Stimulated activated CD8-positive, alpha-beta memory T cell treated with anti-CD3 and anti-CD28 coated beads, Interleukin-15, amount 100 ng/mL, for 1 hour (primary cell): ENCODE measurements at places on chromosomes 6 and 20.

DNA sequence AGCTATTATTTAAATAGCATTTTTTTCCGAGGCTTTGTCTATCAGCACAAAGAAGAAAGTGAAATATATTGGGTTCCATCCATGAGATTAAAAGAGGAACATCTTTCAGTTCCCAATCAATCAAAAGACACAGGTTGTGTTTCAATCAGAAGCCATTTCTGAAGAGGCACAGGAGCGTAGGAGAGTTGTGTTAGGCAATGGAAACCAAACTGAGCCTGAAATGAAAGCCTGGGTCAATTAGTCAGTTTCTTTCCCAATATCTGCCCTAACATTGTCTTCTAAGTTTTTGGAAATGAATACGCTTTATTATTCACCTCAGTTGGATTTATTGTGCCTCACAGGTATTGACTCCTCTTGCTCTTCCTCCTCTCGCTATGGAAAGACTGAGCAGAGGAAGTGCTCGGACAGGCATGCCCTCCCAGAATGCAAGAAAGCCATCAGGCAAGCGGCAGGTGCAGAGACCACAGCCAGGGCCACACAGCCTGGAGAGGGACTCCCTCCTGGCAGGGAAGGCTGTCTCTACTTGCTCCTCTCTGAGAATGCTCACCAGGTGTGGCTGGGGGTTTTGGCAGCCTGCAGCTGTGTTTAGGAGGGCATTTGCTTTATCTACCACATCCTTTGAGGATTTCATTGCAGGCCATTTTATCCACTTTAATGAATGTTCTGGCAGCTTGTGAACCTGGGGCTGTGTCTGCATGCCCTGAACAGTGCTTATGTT lies 100.8 kb upstream of the NEDD9 start:
- DNase-seq: no peak

DNA sequence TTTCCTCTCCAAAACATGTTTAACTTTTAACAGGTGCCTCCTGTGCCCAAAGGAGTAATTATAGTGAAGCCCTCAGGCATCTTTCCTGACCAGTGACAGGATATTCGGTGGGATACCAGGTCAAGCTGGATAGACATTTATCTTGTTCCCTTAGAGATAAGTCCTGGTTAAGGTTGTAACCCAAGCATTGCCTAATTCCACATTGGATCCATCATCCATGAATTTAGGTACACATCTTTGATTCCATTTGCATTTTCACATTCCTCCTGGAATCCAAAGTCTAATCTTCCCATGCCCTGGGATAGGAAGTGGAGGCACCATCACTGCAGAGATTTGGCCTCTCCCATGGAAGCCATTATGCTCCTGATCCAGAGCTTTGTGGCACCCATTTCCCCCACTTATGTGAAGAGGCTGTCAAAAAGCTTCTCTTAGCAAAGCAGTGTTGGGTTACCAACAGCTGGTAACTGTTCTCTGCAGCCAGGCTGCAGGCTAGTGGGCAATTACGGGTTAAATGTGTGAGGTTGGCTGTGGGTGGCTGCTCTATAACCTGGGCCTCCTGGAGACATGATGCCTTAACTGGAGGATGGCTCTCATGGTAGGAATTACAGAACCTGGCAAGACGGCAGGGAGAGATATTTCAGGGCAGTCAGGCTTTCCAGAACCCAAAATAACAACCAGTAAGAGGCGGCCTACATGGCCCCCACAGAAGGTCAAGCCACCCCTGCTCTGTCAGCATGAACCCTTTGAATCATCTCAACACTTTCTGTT lies 96.9 kb upstream of the VGLL2 start:
- DNase-seq: no peak

- no peak for DNase-seq
Measured at GRCh38 chr6:74467533-74468215, 738.2 kb downstream of the COL12A1 start.

DNA sequence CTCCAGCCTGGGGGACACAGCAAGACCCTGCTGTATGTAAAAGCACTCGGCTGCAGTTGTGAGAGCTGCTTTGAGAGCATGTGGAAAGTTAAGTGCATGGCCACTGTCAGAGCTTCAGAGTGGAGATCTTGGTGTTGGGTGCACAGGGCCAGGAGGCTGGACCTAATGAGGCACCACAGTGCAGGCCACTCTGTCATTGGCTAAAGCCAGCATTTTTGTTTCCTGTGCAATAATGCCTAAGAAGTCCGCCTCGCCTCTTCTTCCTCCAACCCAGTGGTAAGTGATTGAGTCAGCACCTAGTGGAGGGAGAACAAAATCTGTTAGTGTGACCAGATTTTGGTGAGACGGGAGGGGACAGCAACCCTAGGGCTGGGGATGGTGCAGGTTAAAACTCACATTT lies 60.6 kb downstream of the SSR1 start:
- DNase-seq: no peak
